Activated CD8-positive, alpha-beta memory T cell treated with anti-CD3 and anti-CD28 coated beads for 1 hour (primary cell): ENCODE measurements at places on chromosomes 11 and 22.

DNA sequence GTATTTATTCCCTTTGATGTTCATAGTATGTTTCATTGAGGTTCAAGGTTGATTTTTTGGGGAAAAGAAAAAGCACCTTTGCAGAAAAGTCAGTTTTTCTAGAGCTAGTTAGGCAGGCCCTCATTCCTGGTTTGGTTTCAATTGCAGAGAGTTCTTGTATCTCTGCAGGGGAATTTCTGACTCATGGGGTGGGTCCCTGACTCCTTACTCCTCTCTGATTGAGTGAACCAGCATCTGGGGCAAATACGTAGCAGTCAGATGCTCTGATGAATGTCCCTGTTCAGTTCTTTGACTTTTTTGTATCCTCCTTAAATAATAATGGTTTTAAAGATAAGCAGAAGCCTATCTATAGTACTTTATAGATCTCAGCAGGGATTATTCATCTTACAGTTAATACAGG is 7.7 kb upstream of the NCR3LG1 start:
- DNase-seq = no peak

DNA sequence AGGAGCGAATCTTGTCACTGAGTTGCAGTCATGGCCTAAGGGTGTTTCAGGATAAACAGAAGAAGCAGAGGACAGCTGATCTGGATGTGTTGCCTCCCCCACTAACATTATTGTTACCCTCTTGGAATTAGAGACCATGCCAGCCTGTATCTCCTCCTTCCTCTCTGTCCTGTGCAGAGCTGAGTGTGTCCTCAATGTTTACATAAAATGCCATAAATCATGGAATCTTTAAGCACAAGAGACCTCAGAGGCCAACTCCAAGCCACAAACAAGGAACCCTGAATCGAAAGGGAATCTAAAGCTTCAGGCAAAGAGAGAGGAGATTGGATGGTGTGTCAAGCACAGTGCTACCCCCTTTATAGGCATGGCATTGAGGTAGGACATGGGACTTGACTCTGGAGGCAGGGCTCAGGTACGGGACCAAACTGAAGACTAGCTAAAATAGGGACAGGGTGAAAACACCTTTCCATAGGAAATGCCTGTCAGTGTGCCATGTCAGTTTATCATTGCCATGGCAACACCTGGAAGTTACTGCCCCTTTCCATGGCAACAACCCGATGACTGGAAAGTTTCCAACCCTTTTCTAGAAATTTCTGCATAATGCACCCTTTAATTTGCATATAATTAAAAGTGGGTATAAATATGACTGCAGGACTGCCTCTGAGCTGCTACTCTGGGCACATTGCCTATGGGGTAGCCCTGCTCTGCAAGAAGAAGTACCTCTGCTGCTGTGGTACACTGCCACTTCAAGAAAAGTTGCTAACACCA is 489.7 kb downstream of the MIAT start:
- DNase-seq = no peak

- DNase-seq = no peak
These were observed 186.6 kb downstream of the ADAMTS15 start for GRCh38 chr11:130634961-130635473.

GRCh38 chr11:101401245-101401644 is 182.6 kb downstream of the TRPC6 start:
- DNase-seq = no peak

GRCh38 chr22:36215981-36216380 is 14.4 kb upstream of the APOL4 start:
- DNase-seq = no peak

DNA sequence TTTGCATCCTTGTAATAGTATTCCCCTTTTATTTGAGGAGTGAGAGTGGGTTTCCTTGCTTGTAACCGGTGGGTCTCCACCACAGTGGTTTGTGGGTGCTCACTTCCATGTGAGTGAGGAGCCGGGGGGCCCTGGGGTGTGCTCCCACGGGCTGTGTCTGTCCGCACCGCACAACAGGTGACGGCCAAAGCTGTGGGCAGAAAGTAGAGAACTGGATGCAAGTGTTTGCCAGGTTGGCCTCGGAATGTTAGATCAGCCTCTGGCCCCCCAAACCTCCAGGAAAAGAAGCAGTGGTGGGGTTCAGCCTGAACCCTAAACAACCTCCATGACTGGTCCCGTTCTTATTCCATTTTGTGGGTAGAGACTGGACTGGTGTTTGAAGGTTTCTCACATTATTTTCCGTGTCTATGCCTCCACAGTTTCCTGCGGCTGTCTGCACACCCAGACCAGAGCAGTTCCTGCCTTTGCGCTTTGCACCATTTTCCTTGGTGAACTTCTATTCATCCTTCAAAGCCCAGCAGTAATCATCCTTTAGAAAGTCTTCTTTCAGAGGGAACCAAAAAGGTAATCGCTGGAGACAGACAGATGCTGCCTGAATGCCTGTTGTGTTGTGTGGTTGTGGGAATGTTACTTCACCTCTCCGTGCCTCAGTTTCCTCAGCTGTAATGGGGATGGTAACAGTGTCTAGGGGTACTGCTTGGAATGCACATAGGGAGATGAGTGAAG is 77.2 kb downstream of the MYEOV start:
- no peak for DNase-seq

GRCh38 chr22:19287889-19288288 is 3.6 kb downstream of the CLTCL1 start:
- no peak for DNase-seq

DNA sequence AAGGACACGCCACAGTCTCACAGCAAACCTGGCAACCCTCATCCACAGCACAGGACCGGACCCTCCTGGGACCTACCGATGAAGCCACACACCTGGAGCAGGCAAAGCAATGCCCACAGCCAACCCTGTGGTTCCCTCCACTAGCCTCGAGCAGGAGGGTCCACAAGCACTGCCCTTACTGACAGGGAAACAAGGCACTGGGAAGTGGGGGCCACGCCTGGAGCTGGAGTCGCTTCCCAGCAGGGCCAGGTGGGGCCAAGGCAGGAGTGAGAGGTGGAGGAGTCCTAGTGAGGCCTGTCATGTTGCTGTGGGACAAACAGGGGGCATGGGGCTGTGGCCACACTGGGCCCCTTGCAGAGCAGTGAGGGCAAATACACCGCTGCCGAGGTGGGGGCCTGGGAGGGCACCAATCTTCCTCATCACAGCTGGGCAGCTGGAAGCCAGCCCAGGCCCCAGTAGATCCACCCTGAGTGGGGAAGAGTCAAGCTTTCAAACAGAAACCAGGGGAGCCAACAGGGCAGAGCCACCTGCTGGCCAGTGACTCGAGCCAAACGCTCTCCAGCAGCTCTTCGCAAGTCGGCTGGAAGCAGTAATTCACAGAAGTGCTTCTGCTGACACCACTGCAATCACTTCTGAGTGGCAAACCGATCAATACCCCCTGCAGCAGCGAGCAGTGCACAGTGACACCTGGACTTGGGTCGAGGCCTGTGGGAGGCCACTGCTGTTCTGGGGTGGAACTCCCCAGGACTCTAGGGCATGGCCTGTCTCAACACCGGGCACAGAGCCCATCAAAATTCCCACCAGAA is 13.7 kb downstream of the SULT4A1 start:
- no peak for DNase-seq

- no peak for DNase-seq
These were observed 14.4 kb downstream of the KCNJ5 start for GRCh38 chr11:128905345-128906184.
